ENCODE measurements at places on chromosomes 6 and 20.
A peak's percentile ranks its signal among the peaks of the same experiment; 100 is the strongest.

GRCh38 chr6:45432977-45433376, 55.2 kb upstream of the SUPT3H start:
- no peak for DNase-seq

DNA sequence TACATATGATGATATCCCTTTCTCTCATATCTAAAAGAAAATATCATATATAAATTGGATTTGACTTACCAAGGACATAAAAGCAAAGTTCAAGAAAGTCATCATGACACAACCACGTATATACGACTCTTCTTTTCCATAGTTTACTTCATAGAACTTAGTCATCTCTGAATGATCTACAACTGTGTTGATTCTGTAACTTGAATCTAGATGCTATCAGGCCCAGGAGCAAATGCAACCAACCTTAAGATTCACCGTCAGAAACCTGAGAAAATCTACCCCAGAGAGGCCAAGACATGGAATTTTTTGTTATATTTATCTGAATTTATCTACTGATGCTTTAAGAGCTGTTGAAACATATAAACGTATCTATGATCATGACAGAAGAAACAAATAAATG, 165.6 kb downstream of the PDE10A start:
- DNase-seq = no peak

- no peak for DNase-seq
These were observed 412.1 kb downstream of the QKI start for GRCh38 chr6:163826629-163827028.

GRCh38 chr6:156776470-156776839, 723 bp upstream of the ARID1B start:
- peak; percentile 37 for DNase-seq

DNA sequence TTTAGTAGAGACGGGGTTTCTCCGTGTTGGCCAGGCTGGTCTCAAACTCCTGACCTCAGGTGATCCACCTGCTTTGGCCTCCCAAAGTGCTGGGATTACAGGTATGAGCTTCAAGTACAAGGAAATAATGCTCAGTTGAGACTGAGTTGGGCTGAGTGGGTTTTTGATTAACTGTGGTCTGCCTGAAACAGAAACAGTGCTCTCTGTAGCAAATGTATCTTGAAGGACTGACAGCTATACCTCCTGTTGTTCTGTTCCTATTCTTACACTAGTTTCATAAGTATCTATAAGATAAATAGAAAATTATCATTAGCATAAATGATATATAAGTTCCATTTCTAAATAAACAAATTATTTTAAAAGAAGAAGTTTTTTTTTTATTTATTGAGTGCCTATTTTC, 142.8 kb upstream of the PTPRK start:
- no peak for DNase-seq

- no peak for DNase-seq
These were observed 112.1 kb upstream of the BCLAF1 start for GRCh38 chr6:136401749-136402148.

- no peak for DNase-seq
These were observed 98.8 kb downstream of the LAMA2 start for GRCh38 chr6:128981716-128982115.

GRCh38 chr6:170235391-170236125, 55.3 kb downstream of the DLL1 start:
- no peak for DNase-seq

DNA sequence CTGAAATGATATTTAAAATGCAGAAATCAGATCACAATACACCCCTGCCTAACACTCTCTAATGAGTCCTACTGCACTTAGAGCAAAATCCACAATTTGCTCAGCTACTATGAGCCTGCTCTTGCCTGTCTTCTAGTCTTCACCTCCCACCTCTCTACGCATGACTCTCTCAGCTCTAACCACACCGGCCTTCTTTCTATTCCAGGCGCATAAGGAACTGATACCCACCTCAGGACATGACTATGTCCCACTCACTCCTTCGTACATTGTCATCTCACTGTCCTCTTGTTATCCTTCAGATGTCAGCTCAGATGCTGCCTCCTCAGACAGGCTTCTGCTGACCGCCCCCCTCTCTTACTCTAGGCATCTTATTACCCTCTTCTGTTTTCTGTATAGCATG, 201.0 kb upstream of the FLRT3 start:
- DNase-seq = no peak

- DNase-seq = no peak
These were observed 30.8 kb downstream of the NHSL1 start for GRCh38 chr6:138468320-138469015.

DNA sequence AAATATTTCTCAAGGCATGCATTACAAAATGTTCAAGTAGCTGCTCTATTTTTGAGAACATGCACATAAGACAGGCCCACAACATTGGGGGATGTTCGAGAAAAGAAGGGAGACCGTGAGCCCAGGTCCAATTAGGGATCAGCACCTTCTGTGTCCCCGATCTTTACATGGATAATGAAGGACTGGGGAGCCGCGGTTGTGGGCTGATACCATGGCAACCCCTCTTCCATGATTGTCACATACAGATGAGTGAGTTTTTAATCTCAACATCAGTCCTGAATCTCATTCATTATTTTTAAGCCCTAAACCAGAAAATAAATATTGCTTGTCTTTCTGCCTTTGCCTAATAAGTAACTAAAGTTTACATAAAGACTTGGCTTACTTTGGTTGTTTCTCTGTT, 935.7 kb downstream of the KIF16B start:
- no peak for DNase-seq

- DNase-seq = no peak
These were observed 90.2 kb upstream of the TOX2 start for GRCh38 chr20:43824309-43825050.

DNA sequence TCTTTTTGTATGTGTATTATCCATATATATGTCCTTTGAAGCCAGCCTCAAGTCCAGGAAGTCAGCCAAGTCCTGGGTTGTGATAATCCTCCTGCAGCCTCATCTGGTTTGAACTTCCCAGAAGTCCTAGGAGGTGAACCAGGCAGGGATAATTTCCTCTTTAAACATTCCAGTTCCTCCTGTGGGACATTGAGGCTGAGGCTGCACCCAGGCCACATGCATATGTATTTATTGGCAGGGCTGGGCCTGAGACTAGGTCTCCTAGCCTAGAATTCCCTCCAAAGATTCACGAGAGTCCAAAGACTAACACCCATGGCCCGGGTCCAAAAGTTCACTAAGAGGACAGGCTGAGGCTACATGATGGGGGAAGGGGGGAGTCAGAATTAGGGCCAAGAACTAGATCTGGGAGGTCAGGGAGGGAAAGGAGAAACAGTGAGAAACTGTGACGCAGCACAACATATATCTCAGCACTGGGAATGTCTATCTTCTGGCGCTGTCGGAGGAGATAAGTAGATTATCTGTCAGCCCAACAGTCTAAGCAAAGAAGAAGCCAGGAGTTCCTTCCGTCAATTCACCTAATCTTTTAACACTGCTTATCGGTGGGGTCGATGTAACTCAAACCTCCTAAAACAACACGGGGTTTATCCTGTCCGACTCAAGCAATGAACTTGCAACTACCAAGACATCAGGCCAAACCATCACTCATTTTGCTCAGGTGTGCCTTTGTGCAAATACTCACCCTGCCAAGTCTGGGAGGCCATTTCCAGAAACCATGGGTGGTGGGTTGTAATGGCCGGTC, 43.3 kb downstream of the SNX5 start:
- no peak for DNase-seq

GRCh38 chr6:45502456-45502855, 124.7 kb upstream of the SUPT3H start:
- DNase-seq = no peak

DNA sequence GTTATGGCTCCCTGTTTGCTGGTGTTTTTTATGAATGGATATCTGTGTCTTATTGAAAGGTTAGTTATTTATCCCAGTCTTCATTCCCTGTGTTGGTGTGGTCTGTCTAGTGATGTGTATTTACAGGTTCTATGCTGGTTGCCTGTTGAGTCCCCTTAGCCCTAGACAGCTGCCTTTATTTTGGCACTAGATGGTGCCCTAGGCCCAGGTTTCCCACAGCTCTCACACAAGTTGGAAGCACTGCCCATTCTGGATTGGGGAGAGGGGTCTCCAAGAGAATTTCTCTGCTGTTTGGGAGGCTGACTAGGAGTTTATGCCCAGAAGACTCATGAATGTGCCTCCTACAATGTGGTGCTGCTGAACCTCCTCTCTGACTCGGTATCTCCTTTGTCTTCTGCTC, 12.4 kb downstream of the GRM1 start:
- DNase-seq = no peak

GRCh38 chr6:99614430-99615186, 8.0 kb downstream of the PRDM13 start:
- no peak for DNase-seq

- no peak for DNase-seq
These were observed 57.2 kb downstream of the BCAS4 start for GRCh38 chr20:50852085-50852484.

- DNase-seq = no peak
These were observed 43.2 kb downstream of the PFDN4 start for GRCh38 chr20:54251096-54251495.

DNA sequence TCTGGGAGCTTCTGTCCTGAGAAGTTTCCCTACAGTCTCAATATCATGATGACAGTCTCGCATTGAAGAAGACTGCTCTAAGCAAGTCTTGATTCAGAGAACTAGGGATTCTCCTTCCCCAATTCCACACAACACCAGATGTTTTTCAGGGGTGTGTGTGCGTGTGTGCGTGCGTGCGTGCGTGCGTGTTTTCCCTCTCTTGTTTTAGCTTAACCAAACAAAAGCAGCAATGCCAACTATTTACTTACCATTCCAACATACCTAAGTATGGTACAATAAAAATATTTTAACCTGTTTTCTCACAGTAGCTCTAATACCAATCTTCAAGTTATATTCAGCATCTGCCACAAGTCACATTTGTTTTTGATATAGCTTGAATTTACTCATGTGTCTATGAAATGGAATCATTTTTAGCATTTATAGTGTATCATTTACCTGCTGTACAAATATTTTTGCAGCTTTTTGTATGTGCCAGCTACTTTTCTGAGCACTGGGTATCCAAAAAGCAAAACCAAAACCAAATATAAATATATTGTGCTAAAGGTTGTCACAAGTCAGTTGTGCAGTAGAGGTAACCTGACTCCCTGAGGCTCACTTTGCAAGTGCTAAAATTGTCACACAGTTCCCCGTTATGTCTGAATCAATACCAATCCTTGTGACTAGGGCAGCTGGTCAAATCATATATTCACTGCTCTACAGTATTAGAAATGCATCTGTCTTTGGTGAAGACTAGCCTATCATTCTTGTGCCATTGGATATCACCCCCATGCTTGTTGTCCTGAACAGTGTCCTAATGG, 21.7 kb upstream of the MYLIP start:
- DNase-seq = no peak

DNA sequence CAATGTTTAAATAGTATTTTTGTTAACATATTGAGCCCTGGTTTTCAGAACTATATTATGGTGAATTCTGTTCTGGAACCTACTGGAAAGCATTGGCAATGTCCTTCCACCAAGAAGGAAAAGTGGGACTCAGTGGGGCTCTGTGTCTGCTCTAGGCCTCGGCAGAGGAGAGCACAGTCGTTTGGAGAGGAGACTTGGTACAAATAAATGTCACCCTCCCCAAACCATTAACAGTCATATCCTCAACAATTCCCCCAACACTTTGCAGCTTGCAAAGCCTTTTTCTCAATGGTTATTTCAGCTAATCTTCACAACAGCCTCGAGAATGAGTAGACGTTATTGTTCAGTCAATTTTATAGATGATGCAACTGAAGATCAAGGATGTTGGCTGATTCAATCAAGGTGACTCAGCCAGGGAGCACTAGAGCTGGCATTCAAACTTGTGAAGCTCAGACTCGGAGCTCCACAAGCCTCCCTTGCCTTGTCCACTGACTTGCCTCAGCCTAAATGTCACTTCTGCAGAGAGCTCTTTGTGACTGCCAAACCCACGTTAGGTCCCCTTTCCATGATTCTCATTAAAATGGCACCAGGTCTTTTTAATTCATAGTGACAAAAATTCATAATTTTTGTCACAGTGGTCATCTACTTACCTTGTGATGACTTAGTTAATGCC, 60.6 kb downstream of the TOX2 start:
- no peak for DNase-seq

DNA sequence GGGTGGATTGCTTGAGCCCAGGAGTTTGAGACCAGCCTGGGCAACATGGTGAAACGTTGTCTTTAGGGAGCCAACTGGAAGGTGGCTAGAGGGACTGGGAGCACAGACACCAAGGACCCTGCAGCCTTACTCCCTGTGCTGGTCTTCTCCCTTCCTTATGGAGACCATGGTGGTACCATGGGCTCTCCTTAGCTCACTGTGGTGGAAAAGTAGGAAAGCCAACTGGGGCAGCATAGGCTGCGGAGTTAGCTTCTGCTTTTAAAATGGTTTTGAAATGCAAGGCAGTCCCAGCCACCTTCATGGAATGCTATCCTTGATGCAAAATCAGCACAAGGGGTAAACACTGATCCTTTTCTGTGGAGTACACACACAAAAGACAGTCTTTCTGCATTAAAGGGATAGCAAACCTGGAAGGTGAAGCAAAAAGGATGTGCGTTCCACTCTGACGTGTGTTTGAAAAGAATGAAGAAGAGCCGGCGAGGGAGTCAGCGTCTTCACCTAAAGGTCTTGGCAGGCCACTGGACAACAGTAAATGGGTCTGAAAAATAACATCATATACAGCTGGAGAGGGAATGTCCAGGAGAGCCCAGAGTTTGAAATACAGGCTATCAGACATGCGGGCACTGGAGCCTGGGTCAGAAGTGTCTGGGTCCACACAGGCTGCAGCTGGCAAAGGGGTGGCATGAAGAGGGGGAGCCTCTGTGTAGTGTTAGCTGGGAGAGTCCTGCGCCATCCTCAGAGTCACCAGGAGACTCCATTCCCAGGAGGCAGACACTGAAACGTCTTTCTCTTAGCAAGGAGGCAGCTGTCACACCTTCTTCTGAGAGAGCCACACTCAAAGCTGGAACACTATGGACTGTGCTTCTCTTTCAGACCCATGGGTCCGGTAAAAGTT, 58.5 kb downstream of the GPR6 start:
- no peak for DNase-seq

- DNase-seq = no peak
These were observed 47.3 kb downstream of the ITCH start for GRCh38 chr20:34410336-34410735.

GRCh38 chr6:44076356-44077213, 50.7 kb downstream of the MRPL14 start:
- DNase-seq = no peak

- DNase-seq = no peak
These were observed 60.8 kb downstream of the BTBD3 start for GRCh38 chr20:11978496-11978895.

GRCh38 chr6:6737671-6738070, 149.2 kb downstream of the LY86 start:
- no peak for DNase-seq

DNA sequence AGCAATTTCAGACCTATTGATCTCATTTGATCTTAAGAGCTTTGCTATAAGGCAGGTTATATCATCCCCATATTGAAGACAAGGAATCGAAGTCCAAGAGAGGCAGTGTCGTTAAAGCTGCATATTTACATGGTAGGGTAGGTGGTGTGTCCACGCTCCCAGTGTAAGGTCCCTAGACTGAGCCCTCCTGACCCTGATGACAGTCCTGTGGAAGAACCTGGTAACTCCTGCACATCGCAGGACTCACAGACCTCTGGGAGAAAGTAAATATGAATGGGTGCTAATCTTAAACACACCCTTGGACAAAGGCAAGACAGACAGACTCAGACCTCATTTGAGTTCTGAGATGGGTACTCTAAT, 602 bp upstream of the HLA-DPB1 start:
- no peak for DNase-seq

Data from stimulated activated CD4-positive, alpha-beta T cell treated with anti-CD3 and anti-CD28 coated beads, Interleukin-4, amount 100 ng/mL, for 24 hours (primary cell).